ENCODE measurements at places on chromosomes 6 and 20.

- no peak for DNase-seq
Observed at GRCh38 chr6:129678463-129678862, 31.5 kb downstream of the ARHGAP18 start.

GRCh38 chr6:154805288-154805911, 72.2 kb downstream of the SCAF8 start:
- DNase-seq = no peak

- DNase-seq = no peak
Observed at GRCh38 chr6:99145738-99146137, 198.0 kb upstream of the FBXL4 start.

DNA sequence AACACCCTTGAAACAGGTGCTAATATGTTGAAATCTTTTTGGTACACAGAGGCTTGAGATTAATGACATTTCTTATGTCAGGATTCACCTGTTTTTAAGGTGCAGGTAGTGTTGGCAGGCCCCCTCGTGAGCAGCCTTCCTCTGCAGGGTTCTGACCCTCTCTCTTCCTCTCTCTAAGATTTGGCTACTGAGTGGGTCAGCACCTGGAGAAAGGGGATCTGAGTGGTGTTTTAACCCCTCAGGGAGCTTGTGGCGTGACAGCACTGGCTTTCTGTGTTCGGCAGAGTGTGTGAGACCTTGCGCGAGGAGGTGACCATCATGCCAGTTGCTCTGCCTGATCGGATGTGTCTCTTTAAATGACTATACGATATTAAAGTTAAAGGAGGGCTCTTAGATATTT, 37.1 kb downstream of the HIVEP1 start:
- no peak for DNase-seq

DNA sequence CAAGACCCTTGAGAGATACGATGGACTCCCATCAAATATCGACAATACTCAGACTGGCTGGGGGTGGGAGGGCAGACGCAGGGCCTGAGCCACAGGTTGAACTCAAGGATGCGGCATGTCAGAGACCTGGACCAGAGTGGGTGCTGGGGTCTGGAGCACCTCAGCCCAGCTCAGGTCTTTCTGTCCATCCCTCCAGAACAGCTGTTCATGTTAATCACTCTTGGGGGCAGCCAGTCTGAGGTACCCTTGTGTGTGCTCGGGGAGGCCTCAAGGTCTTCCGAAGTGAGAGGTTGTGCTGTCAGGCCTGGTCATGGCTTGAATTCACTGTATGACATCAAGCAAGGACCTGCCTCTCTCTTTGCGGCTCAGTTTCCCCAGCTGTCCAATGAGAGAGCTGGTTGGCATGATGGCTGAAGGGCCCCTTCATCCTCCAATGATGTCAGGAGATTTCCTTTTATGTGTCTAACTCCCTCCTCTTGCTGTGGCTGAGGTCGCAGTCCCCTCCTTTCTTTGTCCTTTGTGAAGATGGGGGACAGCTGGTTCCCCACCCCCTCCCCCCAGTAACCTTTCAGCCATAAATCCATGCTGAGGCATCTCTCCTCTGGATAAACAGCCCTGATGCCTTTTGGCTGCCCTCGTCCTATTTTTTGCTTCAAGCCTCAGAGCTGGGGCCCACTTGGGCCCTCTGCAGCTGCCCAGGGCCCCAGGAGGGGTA, 15.3 kb downstream of the MYH7B start:
- DNase-seq = no peak
